Aorta (tissue), 5 donors: ENCODE measurements at places on chromosomes 6 and 20.
A peak's percentile ranks its signal among the peaks of the same experiment; 100 is the strongest.

DNA sequence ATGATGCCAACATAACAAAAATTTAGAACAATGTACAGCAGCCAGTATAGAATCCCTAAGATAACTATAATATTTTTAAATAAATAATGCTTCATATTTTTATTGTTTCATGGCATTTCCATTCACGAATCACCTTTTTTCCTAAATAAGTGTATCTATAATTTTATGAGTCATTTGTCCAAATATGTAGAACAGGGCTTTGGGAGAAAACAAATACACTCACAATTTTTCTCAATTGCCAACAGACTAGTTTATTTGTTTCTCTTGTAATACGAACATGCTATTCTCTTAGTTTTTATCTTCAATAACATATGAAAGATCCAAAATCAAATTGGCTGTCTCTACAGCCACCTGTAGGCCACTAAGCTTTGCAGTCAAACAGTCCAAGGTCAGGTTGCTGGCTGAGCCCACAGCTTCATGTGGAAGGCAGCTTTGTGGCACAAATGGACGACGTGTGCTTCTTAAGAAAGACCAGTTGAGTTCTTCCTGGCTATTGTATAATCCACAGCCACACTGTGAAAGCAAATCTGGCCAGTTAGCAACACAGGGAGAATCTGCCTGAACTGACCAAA, 29.0 kb downstream of the MKKS start:
- DNase-seq, result no peak

DNA sequence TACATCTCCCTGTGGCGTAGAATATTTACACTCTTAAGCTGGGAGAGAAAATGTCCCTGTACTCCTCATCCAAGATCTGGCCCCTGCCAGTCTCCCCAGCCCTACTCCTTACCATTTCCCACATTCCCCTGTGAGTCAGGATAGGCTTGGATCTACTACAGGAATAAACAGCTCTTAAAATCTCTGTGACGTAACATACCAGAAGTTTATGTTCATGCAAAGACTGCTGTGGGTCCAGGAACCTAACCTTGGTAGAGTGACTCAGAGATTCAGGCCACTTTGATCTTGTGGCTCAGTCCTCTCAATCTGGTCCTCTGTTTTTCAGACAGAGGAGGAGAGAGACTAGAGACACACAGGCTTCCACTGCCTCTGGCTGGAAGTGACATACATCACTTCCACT, 38.5 kb upstream of the GPR6 start:
- no peak for DNase-seq

- DNase-seq, result peak; percentile 88
These were observed 828 bp upstream of the SULF2 start for GRCh38 chr20:47785854-47786764.

DNA sequence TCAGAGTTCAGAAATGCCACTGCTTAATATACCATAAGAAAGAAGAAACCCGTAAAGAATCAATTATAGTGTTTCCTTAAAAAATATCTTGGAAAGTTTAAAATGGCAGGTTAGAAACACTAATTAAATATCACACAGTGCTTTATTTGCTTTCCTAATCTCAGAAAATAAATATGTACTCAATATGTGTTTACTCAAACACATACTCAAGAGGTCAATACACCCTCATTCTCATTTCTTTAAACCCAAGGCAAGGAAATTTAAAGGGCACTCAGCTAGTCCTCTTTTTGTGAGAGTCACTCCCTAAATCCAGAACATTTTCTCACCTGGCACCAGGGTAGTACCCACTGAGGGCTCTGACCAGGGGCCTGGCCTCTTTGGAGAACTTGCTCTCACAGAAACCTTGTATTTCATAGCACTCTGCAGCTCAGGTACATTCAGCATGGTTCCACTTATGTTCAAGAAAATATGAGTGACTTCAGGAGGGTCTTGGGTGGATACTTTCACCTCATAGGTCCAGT, 38.2 kb downstream of the ROS1 start:
- no peak for DNase-seq

GRCh38 chr6:24574809-24575208, 71.2 kb downstream of the KIAA0319 start:
- DNase-seq, result no peak

- no peak for DNase-seq
These were observed 22.9 kb upstream of the ARMC2 start for GRCh38 chr6:108825326-108825725.

GRCh38 chr6:29841030-29841429, 13.4 kb downstream of the HLA-G start:
- no peak for DNase-seq

GRCh38 chr6:145147559-145147958, 587.8 kb downstream of the EPM2A start:
- DNase-seq, result no peak

DNA sequence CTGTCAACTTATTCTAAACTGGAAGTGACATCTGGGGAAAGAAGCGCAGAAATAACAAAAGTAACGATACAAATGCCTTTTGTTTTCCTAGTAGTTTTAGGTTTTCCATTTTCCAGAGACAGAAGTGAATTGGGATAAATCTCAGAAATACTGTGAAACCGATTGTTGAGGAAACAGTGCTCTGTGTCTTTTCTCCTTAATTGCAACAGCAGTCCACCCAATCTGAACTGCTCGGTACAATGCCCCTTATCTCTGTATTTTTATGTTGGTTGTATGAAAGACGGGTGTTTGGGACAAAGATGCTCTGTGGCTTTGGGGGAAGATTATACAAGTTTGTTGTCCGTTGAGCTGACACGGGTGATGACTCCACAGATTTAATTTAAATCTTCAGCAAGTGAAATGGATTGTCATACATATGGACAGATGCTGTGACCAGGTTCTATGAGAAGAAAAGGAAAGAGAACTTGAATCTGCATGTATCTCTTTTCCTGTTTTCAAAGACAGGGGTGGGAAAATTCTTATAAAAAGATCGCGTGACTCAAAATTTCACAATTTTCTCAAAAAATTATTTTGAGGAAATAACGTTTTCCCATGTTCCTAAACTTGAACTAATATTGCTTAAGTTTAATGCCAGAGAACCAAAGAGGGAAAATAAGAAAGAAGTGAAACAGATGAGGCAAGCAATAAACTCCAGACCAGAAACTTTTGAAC, 41.2 kb downstream of the SASH1 start:
- no peak for DNase-seq

DNA sequence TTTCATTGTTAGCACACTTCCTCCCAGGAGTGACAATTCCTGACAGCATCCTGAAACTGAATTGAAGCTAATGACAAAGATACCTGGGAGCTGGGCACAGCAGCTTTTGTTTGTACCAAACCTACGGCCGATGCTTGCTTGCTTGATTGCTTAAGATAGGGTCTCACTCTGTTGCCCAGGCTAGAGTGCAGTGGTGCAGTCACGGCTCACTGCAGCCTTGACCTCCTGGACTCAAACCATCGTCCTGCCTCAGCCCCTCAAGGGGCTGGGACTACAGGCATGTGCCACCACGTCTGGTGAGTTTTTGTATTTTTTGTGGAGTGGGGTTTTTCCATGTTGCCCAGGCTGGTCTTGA, 84.7 kb upstream of the SCP2D1 start:
- DNase-seq, result no peak

DNA sequence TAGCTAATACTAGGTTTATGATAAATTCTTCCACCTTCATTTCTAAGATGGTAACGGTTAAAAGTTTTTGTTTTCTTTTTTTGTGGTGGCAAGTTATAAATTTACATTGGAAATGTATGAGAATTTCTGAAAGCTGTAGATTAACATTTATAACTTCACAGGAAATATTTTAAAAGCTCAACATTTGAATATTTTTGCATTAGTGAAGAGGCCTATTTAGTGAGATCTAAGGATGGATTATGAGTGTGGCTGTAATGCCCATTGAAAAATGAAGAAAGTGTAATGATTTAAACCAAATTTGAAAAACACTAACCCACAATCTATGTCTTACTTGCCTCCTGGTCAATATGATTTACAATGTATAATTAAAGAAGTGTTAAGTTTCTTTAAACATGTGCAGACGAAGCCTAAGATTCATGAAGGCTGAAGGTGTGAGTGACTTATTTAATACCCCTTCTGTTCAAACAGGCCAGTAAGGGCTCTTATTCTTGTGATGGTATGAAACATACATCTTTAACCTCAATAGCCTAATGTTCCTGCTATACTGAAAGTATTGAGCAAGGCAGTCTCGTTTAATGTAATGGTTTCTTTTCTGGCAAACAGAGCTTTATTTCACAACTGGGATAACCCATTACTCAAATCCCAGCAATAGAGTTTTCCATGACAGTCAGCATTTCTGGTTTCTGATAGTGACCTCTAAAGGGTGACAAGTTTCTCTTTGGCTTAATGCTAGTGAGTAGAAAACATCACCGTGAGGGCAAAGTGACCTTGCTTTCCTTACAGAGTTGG, 13.2 kb downstream of the HDGFL1 start:
- no peak for DNase-seq

DNA sequence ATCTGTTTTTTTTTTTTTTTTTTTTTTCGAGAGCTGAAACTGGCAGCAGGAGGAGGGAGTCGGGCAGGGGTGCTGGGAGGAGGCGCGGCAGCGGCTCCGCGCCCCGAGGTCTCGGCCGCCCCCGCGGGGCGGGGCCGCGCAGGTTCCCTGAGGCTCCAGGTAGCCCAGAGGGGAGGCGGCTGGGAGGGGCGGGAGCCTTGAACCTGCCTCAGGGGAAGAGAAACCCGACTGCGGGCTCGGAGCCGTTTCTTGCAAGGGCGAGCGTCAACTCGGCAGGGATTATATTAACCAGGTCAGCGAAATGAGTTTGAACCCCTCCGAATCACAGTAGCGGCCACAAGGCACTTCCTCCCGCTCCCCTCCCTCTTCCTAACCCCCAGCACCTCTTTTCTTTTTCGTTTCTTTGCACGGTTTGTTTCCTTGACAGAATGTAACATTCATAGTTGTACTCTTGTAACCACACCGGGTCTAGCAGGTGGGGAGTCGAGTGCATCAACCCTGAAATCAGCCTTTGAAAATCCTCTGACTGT, 2.0 kb downstream of the MYB start:
- DNase-seq, result peak; percentile 74

- DNase-seq, result no peak
These were observed 216.5 kb downstream of the SLC35F1 start for GRCh38 chr6:118123503-118124037.

GRCh38 chr6:90544741-90545140, 42.1 kb downstream of the MAP3K7 start:
- no peak for DNase-seq

DNA sequence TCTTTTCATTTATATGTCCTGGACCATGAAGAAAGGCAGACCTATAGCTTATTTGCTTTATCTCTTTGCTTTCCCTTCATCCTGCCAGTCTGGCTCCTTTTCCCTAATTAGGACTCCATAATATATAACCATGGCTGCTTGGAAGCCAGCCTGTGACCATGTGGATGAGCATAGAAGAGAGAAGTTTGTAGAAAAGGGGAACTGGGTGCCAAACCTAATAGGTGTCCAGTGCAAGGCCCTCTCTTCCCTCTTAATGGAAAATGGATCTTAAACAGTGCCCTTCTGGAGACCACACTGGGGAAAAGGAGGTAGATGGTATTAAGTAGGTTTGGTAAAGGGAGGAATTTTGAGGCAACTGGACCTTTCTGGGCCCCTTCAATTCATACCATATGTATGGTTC, 16.7 kb upstream of the OSTM1 start:
- DNase-seq, result no peak

GRCh38 chr6:113927001-113927400, 43.9 kb downstream of the HDAC2 start:
- no peak for DNase-seq

DNA sequence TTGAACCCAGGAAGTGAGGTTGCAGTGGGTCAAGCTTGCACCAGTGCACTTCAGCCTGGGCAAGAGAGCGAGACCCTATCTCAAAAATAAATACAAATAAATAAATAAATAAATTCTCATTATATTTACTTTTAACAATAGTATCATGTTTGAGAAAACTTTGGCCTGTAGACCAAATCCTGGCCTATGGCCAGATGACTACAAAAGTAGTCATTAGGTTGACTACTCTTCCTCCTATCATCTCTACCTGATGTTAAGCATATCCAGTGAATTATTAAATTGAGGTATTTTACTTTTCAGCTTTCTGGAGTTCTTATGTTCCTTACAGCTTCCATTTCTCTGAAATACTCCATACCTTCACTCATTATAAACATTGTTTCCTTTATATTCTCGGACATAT, 280.6 kb downstream of the LAMA2 start:
- DNase-seq, result no peak

- no peak for DNase-seq
These were observed 15.0 kb downstream of the FOXA2 start for GRCh38 chr20:22569353-22569752.

DNA sequence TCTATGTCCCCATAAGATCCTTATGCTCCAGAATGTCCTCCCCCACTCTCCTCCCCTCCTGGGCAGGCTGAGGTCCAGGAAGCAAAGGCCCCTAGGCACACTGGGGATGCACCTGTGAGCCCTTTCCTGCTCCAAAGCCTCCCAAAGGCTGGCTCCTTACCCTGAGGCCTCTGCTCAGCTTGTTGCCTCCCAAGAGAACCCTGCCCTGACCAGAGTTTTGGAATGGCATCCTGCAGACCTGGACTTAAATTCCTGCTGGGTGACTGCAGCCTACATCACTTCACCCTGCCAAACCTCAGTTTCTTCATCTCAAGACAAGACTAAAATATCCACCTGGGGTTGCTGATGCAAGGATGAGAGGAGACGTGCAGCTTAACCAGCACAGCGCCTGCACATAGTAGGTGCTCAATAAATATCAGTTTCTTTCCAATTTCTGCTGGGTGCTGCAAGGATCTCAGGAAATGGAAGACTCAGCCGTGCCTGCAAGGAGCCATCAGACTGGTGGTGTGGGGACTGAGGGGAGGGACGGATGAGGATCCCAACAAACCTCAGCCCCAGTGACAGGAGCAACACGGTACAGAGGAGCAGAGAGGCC, 2.1 kb upstream of the LBP start:
- DNase-seq, result no peak

- no peak for DNase-seq
These were observed 56.4 kb upstream of the PTGIS start for GRCh38 chr20:49624317-49624716.

- no peak for DNase-seq
These were observed 3.0 kb downstream of the TRIM10 start for GRCh38 chr6:30157999-30158398.

GRCh38 chr6:115000736-115001135, 657.9 kb upstream of the HS3ST5 start:
- no peak for DNase-seq

- DNase-seq, result no peak
These were observed 223.3 kb downstream of the BMP7 start for GRCh38 chr20:57043091-57043490.

GRCh38 chr6:153947808-153948447, 91.1 kb upstream of the OPRM1 start:
- DNase-seq, result no peak

DNA sequence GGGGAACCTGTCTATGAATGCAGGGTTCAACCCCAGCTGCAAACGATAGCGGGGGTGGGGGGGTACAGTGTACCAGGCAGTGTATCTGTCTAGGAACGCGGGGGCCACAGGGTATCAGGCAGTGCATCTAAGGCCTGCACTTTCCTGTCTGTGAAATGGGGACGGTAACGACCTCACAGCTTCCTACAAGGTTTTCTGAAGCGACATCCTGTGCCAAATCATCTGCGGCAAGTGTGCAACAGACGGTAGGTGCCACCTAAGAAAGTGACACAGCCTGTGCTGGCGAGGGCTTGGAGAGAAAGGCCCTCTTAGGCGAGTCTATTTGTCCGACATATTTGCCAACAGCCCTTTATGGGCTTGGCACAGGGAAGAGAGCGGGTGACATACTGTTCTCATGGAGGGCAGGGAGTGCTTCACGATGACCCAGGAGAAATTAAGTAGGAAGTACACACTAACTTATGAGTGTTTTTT, 3.8 kb downstream of the DIDO1 start:
- DNase-seq, result no peak
